ENCODE measurements at places on chromosomes 12 and 14. TPM values are rescaled to one million over a fixed set of nuclear protein-coding genes. Genes with fewer than 3 reads are reported as not detected.

GRCh38 chr14:93042968-93043940, 72.5 kb downstream of the ITPK1 start:
- DNase-seq, result peak; percentile 92

Gene NRXN3
- 11.9 TPM for total RNA-seq

Gene FIGNL2
- total RNA-seq, result not detected

Gene KRT78
- total RNA-seq, result not detected
